Activated T-helper 1 cell treated with Interleukin-2 at 50 U/mL for 16 hours (primary cell): ENCODE measurements at places on chromosomes 5 and 9.
A peak's percentile ranks its signal among the peaks of the same experiment; 100 is the strongest.

DNA sequence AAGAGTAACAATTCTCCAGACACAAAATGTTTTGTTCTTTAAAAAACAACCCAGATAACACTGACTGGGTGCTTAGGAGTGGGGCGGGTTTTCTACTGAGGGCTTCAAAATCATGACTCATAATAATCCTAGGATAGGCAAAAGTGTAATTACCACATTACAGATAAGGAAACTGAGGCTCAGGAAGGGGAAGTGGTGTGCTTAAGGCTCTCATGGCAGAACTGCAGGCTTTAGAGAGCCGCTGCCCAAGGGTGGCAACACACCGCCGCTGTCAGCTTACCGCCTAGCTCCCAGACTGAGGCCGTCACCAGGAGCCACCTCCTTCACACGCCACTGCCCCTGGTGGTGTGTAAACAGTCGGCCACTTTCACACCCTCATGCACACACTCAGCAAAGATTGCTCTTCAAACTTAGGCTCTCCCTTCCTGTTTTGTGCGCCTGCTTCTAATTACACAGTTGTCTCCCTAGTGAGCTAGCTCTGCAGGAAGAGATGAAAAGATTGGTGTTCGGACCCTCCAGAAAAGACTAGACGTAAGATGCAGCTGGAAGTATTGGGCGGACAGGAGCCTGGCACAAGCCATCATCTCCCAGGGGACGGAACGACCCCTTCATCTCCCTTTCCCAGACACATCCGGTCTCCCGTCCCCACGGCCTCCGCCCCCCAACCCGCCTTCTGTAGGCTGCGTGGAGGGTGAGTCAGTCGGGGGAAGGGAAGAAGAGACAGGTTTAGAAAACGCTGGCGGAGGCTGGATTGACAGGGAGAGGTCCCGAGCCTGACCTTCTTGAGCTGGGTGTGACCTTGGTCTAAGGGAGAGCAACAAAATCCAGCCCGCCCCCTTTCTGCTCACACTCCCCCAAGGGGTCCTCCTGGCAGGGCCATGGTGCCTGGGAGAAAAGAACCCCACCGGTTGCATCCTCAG is 162.7 kb downstream of the SYK start:
- no peak for DNase-seq

GRCh38 chr9:7756088-7756487 is 43.5 kb downstream of the DMAC1 start:
- no peak for DNase-seq

GRCh38 chr5:40360685-40361084 is 319.0 kb upstream of the PTGER4 start:
- no peak for DNase-seq

- DNase-seq, result no peak
Observed at GRCh38 chr9:84738353-84738752, 68.8 kb downstream of the NTRK2 start.

GRCh38 chr5:131630208-131630962 is 4.6 kb downstream of the RAPGEF6 start:
- no peak for DNase-seq

- peak; percentile 39 for DNase-seq
Observed at GRCh38 chr9:98118640-98119601, at the start of gene TRIM14. TRIM14 (minus strand) TSS chr9:98119222; CDS start chr9:98119188, 34 bp downstream.

GRCh38 chr5:77379558-77380061 is 112.5 kb downstream of the WDR41 start:
- DNase-seq, result no peak

DNA sequence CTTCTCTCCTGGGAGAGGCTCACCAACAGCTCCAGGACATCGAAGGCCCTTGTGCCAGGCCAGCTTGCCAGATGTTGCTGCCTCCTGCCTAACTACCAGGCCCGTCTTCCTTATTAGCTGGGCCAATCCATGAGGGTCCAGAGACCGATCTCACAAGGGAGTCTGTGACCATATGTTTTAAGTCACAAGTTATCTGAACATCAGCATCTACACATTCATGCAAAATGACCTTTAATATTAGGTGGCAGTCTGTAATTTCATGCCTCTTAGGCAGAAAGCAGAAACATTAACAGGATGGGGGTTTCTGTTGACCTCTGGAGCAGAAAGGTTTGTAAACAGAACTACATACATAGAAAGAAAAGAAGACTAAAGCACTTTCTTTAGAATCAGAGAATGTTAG is 75.1 kb upstream of the SLC25A51 start:
- DNase-seq, result no peak

- DNase-seq, result no peak
Observed at GRCh38 chr9:35899021-35899420, 7.0 kb upstream of the HRCT1 start.

GRCh38 chr9:126360073-126360472 is 33.4 kb downstream of the MVB12B start:
- no peak for DNase-seq

DNA sequence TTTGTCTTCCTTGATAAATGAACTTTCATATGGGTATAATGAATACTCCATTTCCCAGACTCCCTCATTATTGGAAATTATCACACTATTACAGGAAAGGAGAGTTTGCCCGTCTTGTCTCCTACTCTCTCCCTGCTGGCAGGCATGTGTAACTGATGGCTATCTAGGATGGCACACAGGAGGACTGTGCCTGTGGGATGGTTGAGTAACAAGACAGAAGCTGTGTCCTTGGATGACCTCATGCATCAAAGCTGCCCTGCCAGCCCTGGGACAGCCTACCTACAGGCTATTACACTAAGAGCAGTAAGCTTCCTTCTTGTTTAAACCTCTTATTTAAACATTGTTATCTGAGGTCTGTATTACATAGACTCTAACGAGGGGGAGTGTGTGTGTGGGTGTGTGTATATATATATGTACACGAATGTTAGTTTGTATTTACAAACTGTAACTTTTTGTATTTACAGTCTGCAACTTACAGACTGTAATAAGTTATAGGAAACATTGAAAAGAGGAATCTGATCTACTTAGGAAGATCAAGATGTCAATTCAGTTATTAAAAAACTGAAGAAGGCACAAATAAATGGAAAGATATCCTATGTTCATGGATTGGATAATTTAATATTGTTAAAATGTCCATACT is 247.6 kb upstream of the ACO1 start:
- DNase-seq, result no peak

GRCh38 chr5:42951293-42951840 is 88.8 kb downstream of the ANXA2R start:
- peak; percentile 59 for DNase-seq

DNA sequence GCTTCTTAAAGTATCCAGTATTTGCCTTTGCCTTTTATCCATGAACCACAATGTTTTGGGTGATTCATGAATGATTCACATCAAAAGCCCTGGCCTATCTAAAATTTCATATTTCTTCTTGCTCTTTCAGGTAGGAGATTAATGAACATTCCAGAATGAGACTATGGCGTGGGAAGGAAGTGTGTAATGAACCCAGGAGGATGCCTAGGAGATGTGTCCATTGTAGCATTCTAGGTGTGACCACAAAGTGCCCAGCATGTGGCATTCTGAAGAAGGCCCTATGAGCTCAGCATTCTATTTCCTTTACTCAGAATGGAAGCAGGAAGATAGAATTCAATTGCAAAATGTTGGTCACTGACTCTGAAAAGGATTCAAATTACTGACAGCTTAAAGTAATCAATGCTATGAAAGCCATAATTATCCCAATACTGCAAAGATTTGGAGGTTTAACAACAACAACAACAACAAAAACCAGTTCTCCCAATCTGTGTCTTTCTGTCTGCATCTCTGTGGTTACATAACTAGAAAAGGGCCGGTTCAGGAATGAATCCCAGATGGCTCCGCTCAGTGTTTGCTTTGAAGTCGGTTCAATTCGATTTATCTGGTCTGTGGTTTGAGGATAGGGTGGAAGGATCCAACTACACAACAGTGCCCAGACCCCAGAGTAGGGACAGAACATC is 126.7 kb downstream of the FOXD1 start:
- DNase-seq, result no peak

DNA sequence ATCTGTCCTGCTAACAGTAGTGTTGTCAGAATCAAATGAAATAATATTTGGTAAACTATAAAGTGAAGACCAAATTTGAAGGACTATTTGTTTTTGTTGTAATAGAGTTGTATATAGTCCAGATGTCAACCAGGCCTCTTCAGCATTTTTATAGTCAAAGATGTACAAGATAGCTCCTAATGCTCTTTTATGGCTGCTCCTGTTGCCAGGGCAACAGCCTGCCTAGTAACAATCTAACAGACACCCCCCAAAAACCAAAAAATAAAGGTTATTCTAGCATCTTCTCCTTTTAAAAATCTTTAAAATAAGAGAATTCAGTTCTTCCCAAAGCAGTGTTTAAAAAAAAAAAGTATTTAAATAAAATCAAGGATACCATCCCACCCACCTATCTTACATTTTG is 49.5 kb upstream of the MACIR start:
- DNase-seq, result no peak

DNA sequence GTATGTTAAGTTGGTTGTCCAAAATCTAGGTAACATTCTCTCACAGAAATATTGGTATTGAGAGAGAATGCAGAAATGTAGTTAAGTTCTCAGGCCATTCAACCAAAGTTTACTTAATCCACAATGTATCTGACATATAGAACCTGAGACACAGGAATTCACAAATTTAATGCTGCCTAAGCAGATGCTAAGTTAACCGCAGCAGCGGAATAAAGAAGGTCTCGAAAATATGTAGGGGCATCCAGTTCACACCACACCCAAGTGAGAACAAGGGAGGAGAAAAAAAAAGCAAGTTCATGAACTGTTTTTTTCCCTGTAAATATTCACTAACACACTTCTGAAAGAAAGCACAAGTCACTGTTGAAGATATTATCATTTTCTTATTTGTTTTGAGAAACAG is 194.0 kb downstream of the BNC2 start:
- DNase-seq, result no peak

GRCh38 chr9:6945816-6946215 is 188.0 kb downstream of the KDM4C start:
- DNase-seq, result no peak
